Fibroblast of skin of right quadriceps (primary cell): ENCODE measurements at places on chromosomes 6 and 20.

GRCh38 chr6:15001326-15001910, 244.5 kb upstream of the JARID2 start:
- DNase-seq = no peak

DNA sequence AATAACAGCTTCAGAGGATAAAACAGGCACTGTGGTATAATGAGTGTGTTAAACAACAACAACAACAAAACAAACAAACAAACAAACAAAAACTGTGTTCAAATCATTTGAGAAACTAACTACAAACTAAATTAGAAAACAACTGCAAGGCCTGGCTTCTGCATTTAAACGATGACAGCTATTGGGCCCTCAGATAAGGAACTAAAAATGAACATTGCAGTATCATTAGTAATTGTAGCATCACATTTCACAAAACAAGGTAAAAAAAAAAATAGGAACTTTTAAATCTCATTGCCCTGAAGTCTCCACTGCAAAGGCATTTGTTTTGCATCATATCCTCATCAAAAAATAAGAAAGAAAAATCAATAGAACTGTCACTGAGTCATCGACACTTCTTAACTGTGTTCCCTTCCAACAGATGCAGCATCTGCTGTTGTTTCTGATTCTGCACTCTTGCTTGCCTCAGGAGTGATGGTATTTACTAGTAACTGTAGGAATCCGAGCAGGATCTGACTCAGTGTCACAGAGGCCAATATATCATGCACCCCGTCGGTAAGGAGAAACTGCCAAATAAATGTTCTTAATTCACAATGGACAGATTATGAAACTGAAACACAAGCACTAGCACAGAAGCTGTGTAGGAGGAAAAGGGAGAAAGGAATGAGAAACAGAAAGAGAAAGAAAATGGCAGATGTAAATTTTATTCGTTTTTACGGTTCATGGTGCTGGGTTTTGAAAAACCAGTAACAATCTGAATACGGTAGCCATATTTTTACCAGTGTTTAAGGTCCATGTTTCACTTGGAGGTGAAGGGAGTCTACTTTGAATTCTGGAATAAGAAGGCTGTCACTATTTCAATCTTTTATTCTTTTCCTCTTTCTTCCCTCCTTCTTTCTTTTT, 365.7 kb upstream of the EPHA7 start:
- DNase-seq = peak; percentile 88

GRCh38 chr6:143620447-143620846, 57.3 kb upstream of the PHACTR2 start:
- peak; percentile 59 for DNase-seq

DNA sequence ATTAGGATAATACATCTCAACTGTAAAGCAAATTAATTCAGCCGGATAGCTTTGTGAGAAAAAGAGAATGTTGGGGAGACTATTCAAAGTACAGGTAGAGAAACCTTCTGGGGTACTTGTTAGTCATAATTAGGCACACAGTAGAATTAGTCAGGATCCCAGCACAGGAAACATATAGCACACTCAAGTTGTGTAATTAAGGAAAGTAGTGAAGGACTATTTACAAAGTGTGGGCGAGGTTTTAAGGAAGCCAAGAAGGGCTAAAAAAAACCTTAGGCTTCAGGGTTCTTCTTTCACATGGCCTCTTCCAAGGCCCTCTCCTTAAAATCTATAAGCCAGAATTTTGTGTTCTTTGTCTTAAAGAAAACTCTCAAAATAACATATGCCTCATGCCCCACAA, 126.7 kb downstream of the RTN4IP1 start:
- no peak for DNase-seq

DNA sequence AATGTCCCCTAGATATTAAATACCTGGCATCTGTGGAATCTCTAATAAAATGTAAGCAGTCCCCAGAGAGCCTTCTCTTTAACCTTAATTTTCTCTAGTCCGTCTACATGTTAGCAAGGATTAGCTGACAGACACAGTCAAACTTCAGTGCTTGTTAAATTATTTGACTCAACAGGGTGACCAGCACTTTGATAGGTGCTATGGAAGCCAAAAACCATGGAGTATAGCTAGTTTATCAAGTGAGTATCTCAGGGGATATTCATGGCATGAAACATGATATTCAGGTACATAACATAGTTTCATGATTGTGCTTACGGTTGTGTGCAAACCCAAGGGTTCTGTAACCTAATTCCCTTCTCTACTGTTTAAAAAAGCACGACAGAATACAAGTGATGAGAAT, 3.9 kb downstream of the RHAG start:
- DNase-seq = no peak

DNA sequence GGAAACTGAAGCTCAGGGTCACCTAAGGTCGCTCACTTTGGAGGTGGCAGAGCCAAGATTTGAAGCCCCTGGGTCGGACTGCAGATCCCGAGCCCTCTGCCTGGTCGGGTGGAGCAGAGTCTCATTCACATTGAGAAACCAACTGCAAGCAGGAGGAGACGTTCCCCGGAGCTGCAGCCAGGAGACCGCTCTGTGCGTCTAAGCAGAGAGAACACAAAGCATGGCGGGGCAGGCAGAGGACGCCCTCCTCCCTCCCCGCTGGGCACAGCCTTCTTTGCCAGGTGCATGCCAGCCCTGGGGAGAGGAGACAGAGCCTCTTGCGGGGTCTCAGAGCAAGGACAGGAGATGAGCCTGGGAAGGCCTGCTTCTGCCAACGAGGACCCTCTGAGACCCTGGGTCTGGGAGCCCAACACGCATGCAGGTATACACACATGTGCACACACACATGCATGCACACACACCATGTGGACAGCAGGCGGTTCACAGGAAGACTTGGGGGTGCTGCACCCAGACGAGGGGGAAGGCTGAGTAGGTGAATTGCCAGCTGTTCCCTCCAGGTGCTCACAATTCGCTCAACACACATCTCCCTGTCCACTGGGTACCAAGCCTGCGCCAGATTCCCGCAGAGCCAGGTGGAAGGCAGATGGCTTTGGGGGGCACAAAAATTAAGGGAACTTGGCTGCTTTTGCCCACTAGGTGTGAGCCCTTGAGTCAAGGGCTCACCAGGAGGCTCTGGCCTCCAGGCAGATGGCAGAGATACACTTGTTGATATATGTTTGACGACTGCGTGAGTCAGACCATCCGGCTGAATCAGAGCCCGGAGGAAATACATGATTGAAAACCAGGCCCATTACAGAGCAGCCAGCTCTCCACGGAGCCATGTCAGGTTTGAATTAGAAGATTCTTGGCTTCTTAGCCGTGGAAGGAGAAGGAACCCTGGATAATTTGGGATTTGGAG, 5.5 kb upstream of the NTSR1 start:
- peak; percentile 89 for DNase-seq

GRCh38 chr20:34532320-34532719, 16.1 kb downstream of the DYNLRB1 start:
- no peak for DNase-seq

GRCh38 chr6:110882274-110882619, 7.7 kb downstream of the AMD1 start:
- peak; percentile 37 for DNase-seq

GRCh38 chr6:83853178-83854000, at the start of gene RIPPLY2:
Gene RIPPLY2 (plus strand): TSS chr6:83853360. CDS start chr6:83853417, 57 bp downstream.
- peak; percentile 10 for DNase-seq

GRCh38 chr20:22825546-22825945, 209.6 kb upstream of the SSTR4 start:
- DNase-seq = no peak

GRCh38 chr6:168828800-168829199, 387.8 kb downstream of the SMOC2 start:
- peak; percentile 41 for DNase-seq

DNA sequence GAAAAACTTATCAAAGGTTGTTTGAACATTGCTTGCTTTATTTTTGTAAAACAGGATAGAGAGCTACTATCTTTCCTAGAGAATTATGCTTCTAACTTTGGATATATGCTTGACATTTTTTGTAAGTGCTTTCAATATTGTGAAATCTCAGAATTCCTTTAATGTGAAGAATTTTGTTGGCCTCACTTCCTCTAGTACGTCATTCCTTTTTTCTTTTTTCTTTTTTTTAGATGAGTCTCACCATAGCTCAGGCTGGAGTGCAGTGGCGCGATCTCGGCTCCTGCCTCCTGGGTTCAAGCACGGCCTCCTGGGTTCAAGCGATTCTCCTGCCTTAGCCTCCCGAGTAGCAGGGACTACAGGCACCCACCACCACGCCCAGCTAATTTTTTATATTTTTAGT, 668.1 kb downstream of the RFPL4B start:
- DNase-seq = peak; percentile 78

- no peak for DNase-seq
Measured at GRCh38 chr20:34705397-34706301, 1.5 kb downstream of the TP53INP2 start.

GRCh38 chr6:37033819-37034795, 28.7 kb downstream of the FGD2 start:
- DNase-seq = no peak

DNA sequence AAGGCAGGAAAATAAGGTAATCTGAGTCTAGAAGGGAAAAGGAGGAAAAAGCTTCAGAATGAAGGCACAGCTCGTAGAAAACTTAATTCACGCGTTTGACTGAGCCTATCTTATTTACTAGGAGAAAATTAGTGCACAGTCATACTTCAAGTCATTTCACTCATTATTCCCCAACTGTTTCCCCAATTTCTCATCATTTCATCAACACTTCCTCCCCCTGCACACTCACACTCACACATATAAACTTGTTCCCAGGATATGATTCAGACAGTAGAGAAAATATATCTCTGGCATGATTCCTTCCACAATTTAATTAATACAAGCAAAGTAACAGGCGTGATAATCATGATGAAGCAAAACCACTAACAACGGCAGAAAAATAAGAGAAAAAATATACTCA, 94.5 kb upstream of the F13A1 start:
- DNase-seq = peak; percentile 48

- no peak for DNase-seq
Measured at GRCh38 chr20:32477594-32478512, 107.3 kb downstream of the NOL4L start.

GRCh38 chr6:34985236-34985635, 96.2 kb downstream of the ANKS1A start:
- no peak for DNase-seq

GRCh38 chr6:44005507-44005903, 121.7 kb downstream of the MRPL14 start:
- DNase-seq = no peak

DNA sequence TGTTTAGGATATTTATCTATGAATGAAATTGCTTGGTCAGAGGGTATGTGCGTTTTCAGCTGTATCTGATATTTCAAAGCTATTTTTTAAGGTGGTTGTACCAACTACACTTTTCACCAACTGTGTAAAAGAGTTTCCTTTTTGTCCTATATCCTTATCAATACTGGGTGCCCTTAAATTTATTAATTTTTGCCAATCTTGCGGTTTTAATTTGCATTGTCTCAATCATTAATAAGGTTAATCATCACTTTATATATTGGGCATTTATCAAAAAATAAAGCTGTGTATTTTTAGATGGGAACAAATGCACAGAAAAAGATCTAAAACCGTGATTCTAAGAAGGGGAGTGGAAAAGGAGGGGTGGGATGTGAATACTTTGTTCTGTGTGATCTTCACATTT, 66.7 kb upstream of the SALL4 start:
- DNase-seq = no peak

DNA sequence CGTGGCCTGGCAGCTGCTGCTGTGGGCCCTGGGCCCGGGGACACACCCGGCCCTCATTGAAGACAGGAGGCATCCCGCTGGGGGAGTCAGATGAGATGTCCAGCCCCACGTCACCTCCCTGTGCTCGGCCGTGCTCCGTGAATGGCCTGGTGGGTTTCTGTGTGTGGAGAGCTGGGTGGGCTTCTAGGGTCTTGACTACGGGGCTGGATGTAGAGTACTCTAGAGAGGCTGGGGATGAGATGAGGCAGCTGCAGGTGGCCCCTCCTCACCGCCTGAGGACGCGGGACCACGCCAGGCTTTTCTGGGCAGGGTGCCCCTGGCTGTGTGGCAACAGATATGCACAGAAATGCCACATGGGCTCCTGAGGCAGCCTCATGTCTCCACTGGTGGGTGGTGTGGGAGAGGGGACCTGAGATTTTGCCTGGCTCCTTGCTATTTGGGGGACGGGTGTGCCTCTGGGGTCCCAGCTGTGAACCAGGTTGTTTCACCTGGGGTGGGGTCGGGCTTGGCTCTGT, 8.4 kb upstream of the BHLHE23 start:
- DNase-seq = no peak

- peak; percentile 93 for DNase-seq
Measured at GRCh38 chr6:56693246-56693607, 50.5 kb upstream of the DST start.

DNA sequence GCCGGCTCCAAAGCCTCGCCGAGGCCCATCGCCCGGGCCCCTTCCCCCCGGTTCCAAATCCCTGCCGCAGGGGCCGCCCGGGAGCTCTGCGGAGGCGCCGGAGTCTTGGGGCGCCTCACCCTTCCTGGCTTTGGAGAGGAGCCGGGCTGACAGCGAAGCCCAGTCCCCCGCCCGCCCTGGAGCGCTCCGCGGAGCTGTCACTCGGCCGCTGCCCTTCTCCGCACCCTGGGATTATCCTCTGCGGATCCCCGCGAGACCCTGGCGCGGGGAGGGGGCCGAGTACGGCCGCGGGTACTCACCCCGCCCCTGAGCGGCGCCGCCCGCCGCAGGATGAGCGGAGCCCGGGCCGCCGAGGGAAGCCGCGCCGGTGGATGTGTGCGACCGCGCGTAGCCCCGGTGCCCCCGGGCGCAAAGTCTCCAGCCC, 343 bp downstream of the SNAP91 start:
- DNase-seq = peak; percentile 4

DNA sequence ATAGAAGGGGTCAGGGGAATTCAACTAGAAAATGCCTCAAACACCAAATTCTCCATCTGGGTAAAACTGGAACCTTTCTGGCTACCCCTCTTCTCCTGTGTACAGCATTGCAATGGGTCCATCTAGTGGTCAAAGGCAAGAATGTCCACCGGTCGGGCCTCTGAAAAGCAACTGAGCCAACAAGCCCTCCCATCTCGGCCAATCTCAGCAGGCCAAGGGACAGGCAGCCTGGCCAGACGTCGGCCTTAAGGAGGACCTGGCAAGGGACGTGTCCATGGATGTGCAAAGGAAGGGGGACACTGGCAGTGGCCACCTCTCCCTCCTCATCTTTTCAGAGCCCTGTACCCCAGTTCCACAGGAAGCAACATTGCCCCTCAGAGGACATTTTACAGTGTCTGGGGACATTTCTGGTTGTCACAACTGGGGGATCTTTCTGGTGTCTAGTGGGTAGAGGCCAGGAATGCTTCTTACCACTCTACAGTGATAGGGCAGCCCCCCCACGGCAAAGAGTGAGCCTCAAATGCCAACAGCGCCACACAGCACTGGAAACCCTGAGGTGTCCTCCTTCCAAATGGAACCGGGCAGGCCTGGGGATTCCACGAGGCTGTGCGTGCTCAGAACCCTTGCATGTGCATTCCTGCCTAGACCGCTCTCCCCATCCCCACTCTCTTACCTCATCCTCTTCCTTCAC, 99.8 kb upstream of the FOXA2 start:
- DNase-seq = peak; percentile 64

- DNase-seq = no peak
Measured at GRCh38 chr6:127570739-127571389, 6.1 kb upstream of the C6orf58 start.

GRCh38 chr6:6277413-6277812, 43.0 kb downstream of the F13A1 start:
- DNase-seq = peak; percentile 89
